PC-9 (cell line): ENCODE measurements at places on chromosomes 12 and 14. TPM values are rescaled to one million over a fixed set of nuclear protein-coding genes. Genes with fewer than 3 reads are reported as not detected.

Gene NR1H4
- not detected in 2 replicates for total RNA-seq

Gene PMCH
- total RNA-seq: not detected in 2 replicates

Gene BCL11B
- not detected in 2 replicates for total RNA-seq

Gene RD3L
- not detected in 2 replicates for total RNA-seq

Gene IFNG-AS1
- total RNA-seq: not detected in 2 replicates

Gene CLEC14A
- total RNA-seq: 0.23 and 0.31 TPM in 2 replicates

Gene DHRS7
- total RNA-seq: 55.1 and 81.0 TPM in 2 replicates

Gene PRH2
- not detected in 2 replicates for total RNA-seq

Gene MIP
- not detected in 2 replicates for total RNA-seq

Gene TMEM19
- 17.3 and 39.5 TPM in 2 replicates for total RNA-seq

Gene RNF212B
- total RNA-seq: not detected in 2 replicates

Gene SLC6A15
- not detected in 2 replicates for total RNA-seq

Gene MANSC4
- not detected in 2 replicates for total RNA-seq

Gene C12orf57
- total RNA-seq: 198 and 218 TPM in 2 replicates

Gene KRT6B
- total RNA-seq: 0.98 and 1.1 TPM in 2 replicates

Gene C1R
- 20.5 and 24.0 TPM in 2 replicates for total RNA-seq

Gene SMIM10L1
- total RNA-seq: 7.9 and 10.8 TPM in 2 replicates

Gene DHRS2
- total RNA-seq: 0.55 and 1.3 TPM in 2 replicates

Gene CCDC38
- total RNA-seq: 0.25 and 0.35 TPM in 2 replicates

Gene LRP1-AS
- total RNA-seq: not detected in 2 replicates

Gene ZFHX2
- total RNA-seq: 3.7 and 5.3 TPM in 2 replicates

Gene PLBD1
- 13.8 and 17.8 TPM in 2 replicates for total RNA-seq

Gene GUCY2C
- total RNA-seq: not detected in 2 replicates

Gene ABCC9
- 0.07 and 0.08 TPM in 2 replicates for total RNA-seq

Gene SLC2A14
- 0.13 TPM in 1 of 2 replicates, not detected in the other for total RNA-seq

Gene TAS2R9
- total RNA-seq: not detected in 2 replicates

Gene NID2
- 0.11 TPM in 1 of 2 replicates, not detected in the other for total RNA-seq

Gene VDR
- 7.5 and 12.3 TPM in 2 replicates for total RNA-seq

Gene APOF
- not detected in 2 replicates for total RNA-seq

Gene ERP27
- 14.9 and 33.4 TPM in 2 replicates for total RNA-seq

Gene NFE2
- 1.5 and 1.7 TPM in 2 replicates for total RNA-seq

Gene PFKM
- 63.2 and 67.6 TPM in 2 replicates for total RNA-seq

Gene DDN
- 0.10 and 0.17 TPM in 2 replicates for total RNA-seq

Gene SPTB
- total RNA-seq: 0.50 and 1.5 TPM in 2 replicates

Gene GLI1
- not detected in 2 replicates for total RNA-seq

Gene SYNDIG1L
- 0.38 and 0.52 TPM in 2 replicates for total RNA-seq

Gene RNU4-1
- total RNA-seq: 1,857 and 3,341 TPM in 2 replicates

Gene BCL2L14
- total RNA-seq: 4.8 and 6.0 TPM in 2 replicates

Gene WDR89
- total RNA-seq: 18.2 and 18.6 TPM in 2 replicates

Gene TULP3
- total RNA-seq: 39.0 and 54.6 TPM in 2 replicates

Gene L2HGDH
- total RNA-seq: 15.5 and 18.6 TPM in 2 replicates

Gene OR6C2
- total RNA-seq: not detected in 2 replicates

Gene BDKRB2
- 0.28 and 0.43 TPM in 2 replicates for total RNA-seq

Gene A2ML1
- total RNA-seq: 15.2 and 17.3 TPM in 2 replicates

Gene NTF3
- total RNA-seq: not detected in 2 replicates

Gene CCDC197
- total RNA-seq: not detected in 2 replicates

Gene COX8C
- total RNA-seq: not detected in 2 replicates
